Right cardiac atrium (tissue), 5 donors: ENCODE measurements at places on chromosomes 12 and 14. TPM values are rescaled to one million over a fixed set of nuclear protein-coding genes. Genes with fewer than 3 reads are reported as not detected.

Gene CPM
- polyA plus RNA-seq = 5.8 TPM

Gene RERGL
- 7.6 TPM for polyA plus RNA-seq

Gene AVPR1A
- polyA plus RNA-seq = 0.61 TPM

Gene PRIM1
- polyA plus RNA-seq = 2.9 TPM

Gene FAM90A1
- 0.07 TPM for polyA plus RNA-seq
